Fibroblast of the aortic adventitia (primary cell): ENCODE measurements at places on chromosomes 6 and 20.

DNA sequence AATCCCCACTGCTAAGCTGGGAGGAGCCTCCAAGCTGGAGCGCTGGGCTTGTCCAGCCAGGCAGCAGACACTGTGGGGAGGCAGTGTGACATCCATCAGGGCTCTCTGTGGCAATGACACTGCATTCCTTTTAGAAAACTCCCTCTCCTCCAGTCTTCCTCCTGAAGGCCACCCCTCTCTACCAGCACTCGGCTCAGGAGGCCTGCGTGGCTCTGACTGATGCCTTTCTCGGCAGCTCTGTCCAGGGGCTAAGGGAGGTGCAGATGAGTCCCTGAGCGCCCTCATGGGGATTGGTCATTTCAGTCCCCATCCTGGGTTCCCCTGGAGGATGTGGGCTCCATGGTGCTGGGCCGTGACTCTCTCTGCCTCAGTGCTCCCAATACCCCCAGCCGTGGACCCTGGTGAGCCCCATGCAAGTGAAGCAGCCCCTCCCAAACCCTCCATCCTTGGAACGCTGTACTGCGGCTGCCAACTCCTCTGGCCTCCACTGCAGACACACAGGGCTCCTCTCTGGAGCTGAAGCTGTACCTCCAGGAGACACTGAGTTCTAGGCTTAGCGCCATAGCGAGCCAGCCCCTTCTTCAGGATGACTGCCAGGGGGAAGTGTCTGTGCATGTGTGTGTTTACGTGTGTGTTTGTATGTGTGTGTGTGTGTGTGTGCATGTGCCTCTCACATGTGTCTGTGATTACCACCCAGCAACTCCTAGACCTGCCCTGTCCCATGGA lies 209.6 kb downstream of the ERMARD start:
- no peak for DNase-seq

- DNase-seq, result no peak
These were observed 24.3 kb upstream of the LSM14B start for GRCh38 chr20:62097881-62098407.

DNA sequence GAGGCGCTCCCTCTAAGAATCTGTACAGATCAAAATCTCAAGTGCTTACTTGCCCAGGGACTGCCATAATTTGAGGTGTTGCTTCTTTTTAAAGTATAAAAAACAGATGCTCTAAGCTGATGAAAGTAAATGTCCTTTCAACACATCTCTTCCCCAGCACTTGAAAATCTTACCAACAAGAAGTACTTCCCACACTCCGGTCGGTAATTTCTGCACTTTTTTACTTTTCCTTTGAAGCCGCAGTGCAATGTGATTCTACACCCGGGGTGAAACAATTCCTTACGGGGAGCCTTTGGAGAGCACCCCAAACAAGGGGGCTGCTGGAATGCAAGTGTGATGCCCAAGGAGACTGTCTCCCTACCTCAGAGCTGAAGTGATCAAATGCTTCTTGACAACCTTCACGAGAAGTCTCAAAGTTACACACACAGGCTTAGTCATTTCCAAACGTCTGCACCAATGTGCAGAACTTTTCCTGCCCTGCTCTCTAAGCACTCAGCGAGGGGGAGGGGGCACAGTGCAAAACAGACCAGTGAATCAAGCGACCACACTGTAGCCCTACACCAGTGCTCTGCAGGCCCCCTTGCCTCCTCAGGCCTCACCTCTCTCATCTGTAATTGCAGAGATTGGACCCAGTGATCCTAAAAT lies 56.7 kb downstream of the ATXN1 start:
- DNase-seq, result peak; percentile 37

DNA sequence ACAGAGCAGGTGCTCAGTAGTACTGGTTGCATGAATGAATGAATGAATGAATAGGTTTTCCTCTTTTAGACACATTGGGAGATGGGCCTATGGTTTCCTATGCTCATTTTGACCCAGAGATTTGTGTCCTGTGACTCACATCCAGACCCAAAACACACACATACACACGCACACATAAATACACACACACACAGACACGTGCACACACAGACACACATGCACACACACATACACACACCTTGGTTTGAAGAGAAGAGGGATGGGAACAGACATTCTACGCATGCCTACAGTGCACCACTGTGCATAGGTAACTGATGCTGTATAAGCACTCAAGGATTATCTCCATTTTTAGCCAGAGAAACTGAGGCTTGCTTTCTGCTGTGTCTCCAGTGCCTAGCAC lies 4.1 kb downstream of the JPH2 start:
- DNase-seq, result no peak

GRCh38 chr6:26743941-26744699 lies 84.6 kb upstream of the ZNF322 start:
- no peak for DNase-seq

GRCh38 chr20:50251992-50252511 lies 61.4 kb downstream of the CEBPB start:
- peak; percentile 67 for DNase-seq
